Activated T-cell treated with anti-CD3 and anti-CD28 coated beads for 4 hours (primary cell): ENCODE measurements at places on chromosomes 12 and 14.

DNA sequence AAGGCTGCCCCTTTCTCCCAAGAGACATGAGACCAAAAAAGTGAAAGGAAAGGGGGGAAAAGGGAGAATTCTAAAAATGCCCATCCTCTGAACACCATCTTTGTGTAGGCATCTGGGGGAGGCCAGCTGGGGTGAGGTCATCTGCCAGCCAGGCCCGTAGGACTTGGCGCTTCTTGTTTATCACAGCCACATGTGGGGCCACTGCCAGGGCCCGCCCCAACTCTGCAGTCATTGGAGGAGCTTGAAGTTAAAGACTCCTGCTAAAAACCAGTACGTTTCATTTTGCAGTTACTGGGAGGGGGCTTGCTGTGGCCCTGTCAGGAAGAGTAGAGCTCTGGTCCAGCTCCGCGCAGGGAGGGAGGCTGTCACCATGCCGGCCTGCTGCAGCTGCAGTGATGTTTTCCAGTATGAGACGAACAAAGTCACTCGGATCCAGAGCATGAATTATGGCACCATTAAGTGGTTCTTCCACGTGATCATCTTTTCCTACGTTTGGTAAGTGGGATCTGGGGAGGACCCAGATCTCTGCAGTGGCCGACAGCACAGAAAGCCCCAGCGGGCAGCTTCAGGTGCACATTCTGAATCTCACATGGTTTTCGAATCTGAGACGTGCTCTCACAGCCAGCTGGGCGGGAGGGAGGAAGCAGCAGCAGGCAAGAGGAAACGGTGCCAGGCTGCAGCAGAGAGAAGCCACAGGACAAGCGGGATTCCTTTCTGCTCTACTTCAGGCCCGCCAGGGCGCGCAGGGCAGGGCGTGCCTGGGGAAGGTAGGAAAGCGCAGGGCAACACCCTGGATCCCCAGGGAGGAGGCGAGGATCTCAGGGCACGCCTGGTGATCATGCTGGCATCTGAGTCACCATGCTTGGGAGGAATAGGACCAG is at the start of gene P2RX7:
TSS of gene P2RX7 (plus strand) at position 276 of the 881 bp plus-strand sequence. CDS start at position 371, 95 bp downstream.
- DNase-seq, result no peak

DNA sequence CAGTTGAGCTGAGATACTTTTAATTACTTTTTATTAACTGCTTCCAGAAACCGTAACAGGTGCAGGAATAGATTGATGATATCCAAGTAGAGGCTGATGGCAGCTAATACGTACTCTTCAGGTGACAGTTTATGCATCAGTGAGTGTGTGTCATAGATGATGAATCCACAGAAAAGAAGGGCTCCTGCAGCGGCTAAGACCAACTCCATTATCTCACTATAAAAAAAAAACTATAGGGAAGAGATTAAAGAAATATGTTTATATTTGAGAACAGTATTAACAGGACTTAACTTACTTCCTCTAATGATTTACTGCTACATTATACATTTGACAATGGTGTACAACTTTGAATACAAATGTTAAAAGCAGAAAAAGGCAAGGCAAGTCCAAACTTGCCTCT is 7.4 kb upstream of the LLPH start:
- DNase-seq, result no peak

DNA sequence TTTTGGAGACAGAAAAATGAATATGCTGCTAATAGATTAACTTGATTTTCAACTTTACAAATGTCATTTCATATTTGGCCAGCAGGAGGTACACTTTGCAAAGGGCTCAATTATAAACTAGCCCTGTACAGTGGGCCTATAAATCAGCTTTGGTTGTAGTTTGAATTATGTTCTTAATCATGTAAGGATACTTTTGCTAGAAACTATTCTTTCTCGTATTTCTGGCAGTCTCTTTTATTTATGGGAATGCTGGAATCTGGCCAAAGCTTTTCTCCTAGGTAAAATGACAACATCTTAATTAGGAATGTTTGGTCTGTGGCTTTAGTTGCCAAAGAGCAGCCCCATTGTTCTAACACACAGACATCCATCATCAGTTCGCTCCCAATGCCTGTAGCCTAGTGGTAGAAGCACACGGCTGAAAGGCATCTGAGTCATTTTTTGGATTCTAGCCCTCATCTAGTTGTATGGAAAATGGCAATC is 1322.3 kb upstream of the SEL1L start:
- DNase-seq, result no peak

DNA sequence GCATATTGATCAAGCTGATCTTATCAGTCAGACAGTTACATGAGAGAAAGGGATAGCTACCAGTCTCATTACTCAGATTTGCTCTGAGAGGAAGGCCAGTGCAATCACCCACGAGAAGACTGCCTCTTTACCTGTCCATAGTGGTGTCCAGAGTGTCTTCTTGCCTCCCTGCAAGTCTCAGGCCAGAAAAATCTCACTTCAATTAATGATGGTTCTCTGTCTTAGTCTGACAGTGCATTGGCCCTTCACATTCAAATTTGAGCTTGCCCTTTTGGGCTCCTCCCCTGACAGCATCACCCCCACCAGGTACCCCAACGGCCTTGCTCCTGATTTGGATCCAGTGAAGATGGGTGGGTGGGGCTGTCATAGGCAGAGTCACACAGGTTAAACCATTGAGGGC is at the start of gene AICDA:
TSS of gene AICDA (minus strand) at position 231 of the 400 bp plus-strand sequence. CDS start at position 139, 92 bp downstream.
- no peak for DNase-seq

DNA sequence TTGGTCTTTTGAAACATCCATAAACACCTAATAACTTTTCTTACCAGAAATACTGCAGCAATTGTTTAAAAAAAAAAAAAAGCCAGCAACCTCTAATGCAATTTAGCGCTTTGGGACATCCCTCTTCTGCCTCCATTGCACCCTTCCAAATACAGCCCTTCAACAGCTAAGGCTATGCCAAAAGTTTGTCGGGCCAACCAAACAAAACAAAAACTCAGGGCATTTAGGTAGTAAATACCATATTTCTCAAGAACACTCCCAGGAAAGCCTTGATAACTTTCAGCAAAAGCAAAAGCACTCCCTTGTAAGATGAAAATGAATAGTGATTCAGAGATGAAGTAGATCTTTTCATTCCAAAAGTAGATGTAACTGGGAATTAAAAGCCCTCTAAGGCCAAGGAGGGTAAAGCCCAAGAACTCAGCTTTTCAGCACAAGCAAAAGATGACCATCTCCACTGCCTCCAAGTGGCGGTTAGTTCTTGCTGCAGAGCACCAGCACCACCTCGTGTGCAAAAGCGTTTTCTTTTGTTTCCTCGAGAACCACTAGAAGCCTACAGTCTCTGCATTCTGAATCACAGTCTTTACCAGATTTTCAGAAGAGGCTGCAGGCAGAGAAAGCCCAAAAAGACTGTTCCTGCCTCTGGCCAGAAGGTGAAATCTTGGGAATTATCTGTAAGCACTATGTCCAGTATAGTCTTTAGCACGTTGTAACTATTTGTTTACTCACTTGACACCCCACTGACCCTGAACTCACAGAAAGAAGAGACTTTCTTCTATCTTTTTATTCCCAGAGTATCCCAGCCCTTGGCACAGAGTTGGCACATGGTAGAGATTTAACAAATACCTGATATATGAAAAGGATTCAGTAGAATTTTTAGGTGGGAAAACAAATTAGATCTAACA is 53.1 kb downstream of the SIX6 start:
- DNase-seq, result no peak

DNA sequence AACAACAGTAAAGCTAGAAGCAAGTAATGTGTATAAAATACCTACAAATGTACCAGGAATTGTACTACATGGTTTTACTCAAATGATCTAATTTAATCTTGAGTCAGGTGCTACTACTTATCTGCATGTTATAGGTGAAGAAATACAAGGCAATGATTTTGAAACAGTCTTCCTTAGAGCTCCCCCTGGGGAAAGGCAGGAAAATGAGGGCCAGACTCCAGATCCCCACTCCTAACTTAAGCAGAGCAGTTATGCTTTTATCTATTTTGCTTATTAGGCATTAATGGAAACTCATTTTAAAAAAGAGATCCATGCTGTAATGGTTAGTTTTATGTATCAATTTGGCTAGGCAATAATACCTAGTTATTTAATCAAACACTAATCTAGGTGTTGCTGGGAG is 109.3 kb upstream of the CPSF6 start:
- DNase-seq, result no peak

DNA sequence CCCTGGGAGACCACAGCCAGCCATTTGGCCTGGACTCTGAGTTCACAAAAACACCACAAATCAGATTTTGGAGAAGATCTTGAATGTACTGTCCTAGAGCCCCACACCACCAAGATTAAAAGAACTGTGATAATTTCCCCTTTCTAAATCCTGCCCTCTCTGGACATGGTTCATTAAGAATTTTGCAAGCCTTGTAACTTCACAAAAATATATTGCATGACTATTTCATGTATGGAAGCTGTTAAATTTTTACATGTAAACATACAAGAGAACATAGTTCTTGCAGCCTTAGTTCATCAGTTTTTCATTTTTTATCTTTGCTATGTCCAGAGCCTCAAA is 97.0 kb downstream of the SCARB1 start:
- no peak for DNase-seq

DNA sequence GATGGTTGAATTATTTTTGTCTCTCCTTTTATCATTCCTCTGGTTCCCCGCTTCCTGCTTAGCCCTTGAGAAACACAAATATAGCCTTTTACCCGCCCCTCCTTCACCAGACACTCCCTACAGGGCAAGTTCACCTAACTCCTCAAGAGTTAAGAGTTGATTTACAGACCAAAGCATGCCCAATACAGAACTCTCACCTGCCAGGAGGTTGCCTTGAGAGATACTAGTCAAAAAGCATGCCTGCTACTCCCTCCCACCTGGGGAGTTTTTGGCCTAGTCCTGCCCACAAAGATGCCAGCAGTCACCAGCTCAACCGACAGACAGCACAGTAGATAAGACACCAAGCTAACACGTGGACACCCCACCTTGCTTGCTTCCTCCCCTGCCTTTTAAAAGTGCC is 11.2 kb downstream of the LGMN start:
- DNase-seq, result no peak
